ENCODE measurements at places on chromosomes 7 and 10. TPM values are rescaled to one million over a fixed set of nuclear protein-coding genes. Genes with fewer than 3 reads are reported as not detected.

Gene TMEM273
- total RNA-seq: 9.7 TPM

Gene SUN3
- total RNA-seq: not detected

Gene THSD7A
- total RNA-seq: 14.3 TPM

Gene HHEX
- total RNA-seq: 48.2 TPM

Gene TBXAS1
- 17.6 TPM for total RNA-seq

Gene HOXA10
- total RNA-seq: 17.9 TPM

Gene UPK3B
- not detected for total RNA-seq

Gene SPACDR
- total RNA-seq: 0.32 TPM

Gene PRXL2A
- total RNA-seq: 233 TPM

Gene UCMA
- total RNA-seq: not detected

Gene SMKR1
- not detected for total RNA-seq

Gene SRPK2
- 50.6 TPM for total RNA-seq

Gene HMX3
- total RNA-seq: not detected

Gene PLPP4
- 17.2 TPM for total RNA-seq

Gene COL17A1
- 0.65 TPM for total RNA-seq

Gene ELN
- total RNA-seq: 0.30 TPM

Gene TUBB8
- not detected for total RNA-seq

Gene MYO3A
- total RNA-seq: not detected

Gene GSTO2
- total RNA-seq: 0.32 TPM

Gene KCNIP2
- 0.30 TPM for total RNA-seq

Gene AVL9
- total RNA-seq: 26.1 TPM

Gene CHAT
- total RNA-seq: not detected

Gene IQUB
- 0.32 TPM for total RNA-seq

Gene MALSU1
- 59.1 TPM for total RNA-seq

Gene GDF2
- not detected for total RNA-seq

Gene SERPINE1
- total RNA-seq: 1,622 TPM

Gene ZNF394
- total RNA-seq: 33.0 TPM

Gene CCDC146
- total RNA-seq: 0.46 TPM

Gene SLC16A9
- total RNA-seq: 0.97 TPM

Gene AGBL3
- total RNA-seq: 0.97 TPM

Gene MIOS
- 50.5 TPM for total RNA-seq

Gene SLC29A3
- total RNA-seq: 1.3 TPM

Gene ELAPOR2
- total RNA-seq: 18.2 TPM

Gene RARRES2
- total RNA-seq: not detected

Gene ANKRD22
- total RNA-seq: not detected

Gene PIP
- total RNA-seq: not detected

Gene PNLIPRP3
- total RNA-seq: not detected

Gene CALY
- total RNA-seq: not detected

Gene SEMA4G
- 0.30 TPM for total RNA-seq

Gene AOAH
- 1.1 TPM for total RNA-seq

Gene ADAM8
- 1.1 TPM for total RNA-seq

Gene ACTL6B
- not detected for total RNA-seq

Gene VIPR2
- total RNA-seq: not detected

Data from epithelial cell of umbilical artery (primary cell).